ENCODE measurements at places on chromosomes 1 and 21.

DNA sequence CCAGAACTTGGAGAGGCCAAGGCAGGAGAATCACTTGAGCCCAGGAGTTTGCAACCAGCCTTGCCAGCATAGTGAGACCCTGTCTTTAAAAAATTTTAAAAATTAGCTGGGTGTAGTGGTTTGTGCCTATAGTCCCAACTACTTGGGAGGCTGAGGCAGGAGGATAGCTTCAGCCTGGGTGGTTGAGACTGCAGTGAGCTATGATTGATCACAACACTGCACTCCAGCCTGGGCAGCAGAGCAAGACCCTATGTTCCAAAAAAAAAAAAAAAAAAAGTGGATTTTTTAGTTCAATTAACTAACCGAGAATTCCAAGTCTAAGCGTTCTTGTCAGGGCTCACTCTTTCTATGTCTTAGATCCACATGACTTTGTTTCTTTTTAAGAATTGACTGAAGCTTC lies 130.3 kb upstream of the NRIP1 start:
- DNase-seq = no peak

DNA sequence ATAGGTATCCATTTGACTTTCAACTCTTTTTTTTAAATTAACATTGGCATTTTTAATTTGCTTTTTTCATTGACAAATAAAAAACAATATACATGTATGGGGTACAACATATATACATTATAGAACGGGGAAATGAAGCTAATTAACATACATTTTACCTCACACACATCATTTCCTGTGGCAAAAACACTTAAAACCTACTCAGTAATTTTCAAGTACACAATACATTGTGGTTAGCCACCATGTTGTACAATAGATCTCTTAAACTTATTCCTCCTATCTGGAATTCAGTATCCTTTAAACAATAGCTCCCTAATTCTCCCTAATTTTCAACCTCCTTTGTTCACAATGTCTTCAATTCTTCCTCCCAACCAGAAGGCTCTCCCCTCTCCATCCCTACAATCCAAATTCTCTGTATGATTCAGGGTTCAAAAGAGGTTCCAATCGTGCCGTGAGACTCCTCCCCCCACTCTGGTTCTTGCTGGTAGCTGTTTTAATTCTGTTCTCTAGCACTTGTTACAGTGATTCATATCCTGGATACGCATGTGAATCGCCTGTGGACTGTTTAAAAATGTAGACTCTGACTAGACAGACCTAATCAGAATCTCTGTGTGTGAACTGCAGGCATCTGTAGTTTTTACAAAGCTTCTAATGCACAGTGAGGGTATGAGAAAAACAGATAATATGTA lies 87.6 kb upstream of the DUSP10 start:
- DNase-seq = no peak

DNA sequence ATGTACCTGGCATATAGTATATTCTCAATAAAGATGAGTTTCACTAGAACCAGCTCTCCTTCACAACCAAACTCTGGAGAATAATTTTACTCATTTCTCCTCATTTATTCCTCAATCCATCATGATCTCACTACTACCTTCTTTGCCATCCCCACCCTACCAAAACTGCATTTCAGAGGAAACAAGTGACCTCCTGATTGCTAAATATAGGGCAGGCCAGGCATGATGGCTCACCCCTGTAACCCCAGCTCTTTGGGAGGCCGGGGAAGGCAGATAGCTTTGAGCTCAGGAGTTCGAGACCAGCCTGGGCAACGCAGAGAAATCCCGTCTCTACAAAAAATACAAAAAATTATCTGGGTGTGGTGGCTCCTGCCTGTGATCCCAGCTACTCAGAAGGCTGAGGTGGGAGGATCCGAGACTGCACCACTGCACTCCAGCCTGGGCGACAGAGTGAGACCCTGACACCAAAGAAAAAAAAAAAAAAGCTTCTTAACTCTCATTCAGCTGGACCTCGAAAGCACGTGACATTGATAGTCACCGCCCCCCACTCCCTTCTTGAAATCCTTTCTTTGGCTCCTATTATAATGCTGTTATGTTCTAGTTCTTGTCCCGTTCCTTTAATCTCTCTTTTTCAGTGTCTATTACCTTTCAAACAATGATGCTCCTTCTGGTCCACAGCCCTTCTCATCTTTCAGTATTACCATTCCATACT lies 2.1 kb downstream of the TESK2 start:
- no peak for DNase-seq

GRCh38 chr21:17436626-17437111 lies 76.2 kb upstream of the CXADR start:
- no peak for DNase-seq

- no peak for DNase-seq
Measured at GRCh38 chr1:172255223-172255560, 165.3 kb upstream of the C1orf105 start.

- DNase-seq = peak; percentile 22
Measured at GRCh38 chr1:52551507-52552235, 1.2 kb downstream of the TUT4 start.

GRCh38 chr1:32989160-32990050 lies 24.8 kb upstream of the RNF19B start:
- no peak for DNase-seq

- no peak for DNase-seq
Measured at GRCh38 chr1:236914375-236914774, 89.9 kb downstream of the MT1HL1 start.

DNA sequence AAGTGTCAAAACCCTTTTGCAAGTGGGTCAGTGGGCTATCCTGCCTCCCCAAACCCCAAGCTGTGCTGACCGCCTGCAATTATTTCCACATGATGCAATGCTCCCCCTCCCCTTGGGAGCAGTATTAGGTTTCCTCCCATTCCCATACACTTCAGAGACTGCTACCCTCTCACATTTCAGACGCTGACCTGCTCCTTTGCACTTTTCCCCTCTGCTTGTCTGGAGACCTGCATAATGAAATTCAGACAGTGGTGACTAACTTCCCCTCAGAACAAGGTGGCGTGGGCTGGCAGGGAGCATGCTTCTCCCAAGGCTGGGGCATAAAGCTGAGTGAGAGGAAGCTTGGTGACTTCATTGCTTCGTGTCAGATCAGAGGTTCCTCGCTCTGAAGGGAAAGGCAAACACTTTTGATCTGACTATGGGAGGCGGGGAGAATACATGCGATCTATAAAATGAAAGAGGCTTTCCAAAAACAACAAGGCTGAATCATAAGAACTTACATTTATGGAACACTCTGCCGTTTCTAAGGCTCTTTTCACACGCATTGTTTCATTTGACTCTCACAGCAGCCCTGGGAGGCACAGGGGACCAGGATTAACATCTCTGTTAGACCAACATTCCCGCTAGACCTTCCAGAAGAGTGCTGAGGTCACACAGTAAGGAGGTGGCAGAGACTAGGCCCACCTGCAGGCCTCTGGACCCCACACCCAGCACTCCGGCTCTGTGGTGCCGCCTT lies 27.5 kb upstream of the ROR1 start:
- no peak for DNase-seq

GRCh38 chr1:61322008-61322744 lies 239.8 kb downstream of the NFIA start:
- no peak for DNase-seq

- DNase-seq = no peak
Measured at GRCh38 chr1:34478515-34479076, 276.3 kb upstream of the GJB5 start.

- no peak for DNase-seq
Measured at GRCh38 chr1:24727501-24728216, 17.6 kb upstream of the CLIC4 start.

GRCh38 chr1:100847361-100848082 lies 47.1 kb downstream of the EXTL2 start:
- DNase-seq = no peak

- no peak for DNase-seq
Measured at GRCh38 chr1:19521411-19521810, 36.1 kb upstream of the CAPZB start.

- no peak for DNase-seq
Measured at GRCh38 chr1:117708323-117709248, 102.7 kb downstream of the TENT5C start.

DNA sequence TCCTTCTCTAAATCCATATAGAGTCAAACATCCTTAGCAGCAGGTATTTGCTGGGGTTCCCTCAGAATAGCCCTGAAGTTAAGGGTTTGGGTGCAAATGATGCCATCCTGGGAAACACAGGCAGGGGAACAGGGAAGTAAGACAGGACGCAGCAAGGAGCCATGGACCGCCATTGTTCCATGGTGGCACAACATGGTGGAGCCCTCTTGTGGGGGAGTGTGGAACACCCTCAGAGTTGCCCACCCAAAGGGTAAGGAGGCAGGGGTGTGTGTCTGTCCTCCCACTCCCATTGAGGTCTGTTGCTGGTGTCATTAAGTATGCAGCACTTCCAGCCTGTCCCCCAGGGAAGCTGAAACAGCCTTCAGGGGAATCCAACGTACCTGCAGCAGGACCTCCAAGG lies 20.4 kb upstream of the RCAN1 start:
- no peak for DNase-seq

GRCh38 chr1:167666416-167666815 lies 36.4 kb downstream of the RCSD1 start:
- DNase-seq = no peak

DNA sequence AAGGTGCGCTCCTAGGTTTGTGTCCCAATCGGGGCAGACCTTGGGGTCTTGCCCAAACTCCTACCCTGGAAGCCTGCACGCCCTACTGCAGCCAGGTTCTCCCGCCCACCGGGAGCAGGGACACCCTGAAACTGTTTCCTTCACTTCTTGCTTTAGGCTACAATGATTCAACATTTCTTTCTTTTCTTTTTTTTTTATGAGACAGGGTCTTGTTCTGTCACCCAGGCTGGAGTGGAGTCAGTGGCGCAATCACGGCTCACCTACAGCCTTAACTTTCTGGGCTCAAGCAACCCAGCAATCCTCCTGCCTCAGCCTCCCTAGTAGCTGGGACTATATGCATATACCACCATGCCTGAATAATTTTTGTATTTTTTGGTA lies 75.8 kb downstream of the ITPKB start:
- no peak for DNase-seq

DNA sequence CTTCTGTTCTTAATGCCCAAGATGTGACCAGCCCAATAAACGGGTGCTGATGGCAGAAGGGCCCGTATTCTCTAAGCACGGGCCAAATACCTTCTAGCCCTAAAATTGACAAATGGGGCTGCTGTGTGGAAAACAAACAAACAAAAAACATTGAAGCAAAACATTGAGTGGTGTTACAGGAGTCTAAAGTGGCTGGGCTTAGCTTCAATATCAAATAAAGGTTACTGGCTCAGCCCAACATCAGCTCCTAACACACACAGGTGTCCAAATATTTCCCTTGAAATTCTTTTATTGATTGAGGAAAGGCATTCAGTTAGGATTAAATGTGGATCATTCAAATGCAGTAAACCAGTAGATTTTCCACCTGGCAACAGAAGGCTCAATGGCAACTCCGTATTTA lies 13.3 kb upstream of the TTF2 start:
- DNase-seq = no peak

GRCh38 chr1:13723810-13724209 lies 23.8 kb downstream of the PRDM2 start:
- no peak for DNase-seq

DNA sequence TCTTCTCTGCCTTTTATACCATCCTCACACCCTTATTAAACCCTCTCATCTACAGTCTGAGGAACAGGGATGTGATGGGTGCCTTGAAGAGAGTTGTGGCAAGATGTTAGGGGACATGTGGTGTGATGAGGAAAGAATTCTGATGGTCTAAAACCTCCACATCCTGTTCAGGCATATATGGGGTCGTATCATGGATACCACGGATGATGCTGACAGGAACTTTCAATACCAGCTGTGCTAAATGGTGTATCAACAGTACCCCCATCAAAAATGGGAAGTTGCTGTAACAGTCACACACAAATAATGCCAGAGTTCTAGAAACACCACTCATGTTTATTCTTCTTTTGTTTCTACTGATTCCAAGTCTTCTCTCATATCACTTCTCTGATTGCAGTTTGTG lies 12.9 kb downstream of the OR2T6 start:
- no peak for DNase-seq

DNA sequence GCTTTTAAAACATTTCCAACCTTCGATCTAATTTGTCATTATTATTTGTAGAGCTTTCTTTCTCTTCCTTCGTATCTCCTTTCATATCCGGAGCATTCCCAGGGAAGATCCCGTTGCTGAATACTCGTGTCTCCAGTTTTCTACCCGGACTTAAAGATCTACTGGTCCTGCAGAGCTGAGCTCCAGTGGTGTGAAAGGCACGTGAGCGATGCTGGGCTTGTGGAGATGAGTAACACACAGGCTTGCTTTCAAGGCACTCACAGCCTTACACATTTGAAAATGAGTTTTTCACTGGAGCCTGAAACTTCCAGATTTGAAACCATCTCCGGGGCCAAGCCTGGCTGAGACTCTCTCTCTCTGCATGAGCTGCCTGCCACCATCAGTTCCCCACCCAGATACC lies 428.3 kb downstream of the KIF26B start:
- DNase-seq = no peak

GRCh38 chr1:185920602-185921001 lies 186.4 kb downstream of the HMCN1 start:
- no peak for DNase-seq

DNA sequence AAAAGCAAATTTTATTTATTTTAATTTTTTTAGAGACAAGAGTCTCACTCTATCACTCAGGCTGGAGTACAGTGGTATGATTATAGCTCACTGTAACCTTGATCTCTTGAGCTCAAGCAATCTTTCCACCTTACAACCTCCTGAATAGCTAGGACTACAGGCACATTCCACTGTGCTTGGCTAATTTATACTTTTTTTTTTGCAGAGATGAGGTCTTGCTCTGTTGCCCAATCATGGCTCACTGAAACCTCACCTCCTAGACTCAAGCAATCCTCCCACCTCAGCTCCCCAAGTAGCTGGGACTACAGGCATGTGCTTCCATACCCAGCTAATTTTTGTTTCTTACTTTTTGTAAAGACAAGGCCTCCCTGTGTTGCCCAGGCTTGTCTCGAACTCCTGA lies 49.5 kb downstream of the DR1 start:
- DNase-seq = no peak

GRCh38 chr1:213017447-213018273 lies 2.0 kb upstream of the ANGEL2 start:
- DNase-seq = no peak

GRCh38 chr1:63854091-63854490 lies 80.3 kb downstream of the ROR1 start:
- DNase-seq = no peak

DNA sequence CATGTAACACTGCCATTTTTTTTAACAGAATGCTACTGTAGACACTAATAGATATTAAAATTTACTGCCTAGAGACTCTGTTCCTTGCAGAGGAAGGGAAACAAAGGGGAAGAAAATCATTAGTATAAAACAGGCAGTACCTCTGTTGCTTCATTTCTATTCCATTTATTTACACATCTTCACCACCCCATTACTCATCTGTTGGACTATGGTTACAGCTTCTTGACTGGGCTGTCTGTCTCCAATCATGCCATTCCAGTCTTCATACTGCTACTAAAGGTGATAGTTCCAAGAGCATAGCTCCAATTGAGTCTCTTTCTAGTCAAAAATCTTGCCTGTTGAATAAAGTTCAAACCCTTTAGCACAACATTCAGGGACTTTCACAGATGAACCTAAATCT lies 22.2 kb upstream of the GPR25 start:
- no peak for DNase-seq

GRCh38 chr1:182203191-182203875 lies 141.8 kb upstream of the ZNF648 start:
- no peak for DNase-seq
